Stimulated activated CD8-positive, alpha-beta memory T cell treated with anti-CD3 and anti-CD28 coated beads, Interleukin-4, amount 100 ng/mL, for 48 hours (primary cell): ENCODE measurements at places on chromosomes 2 and 18.

DNA sequence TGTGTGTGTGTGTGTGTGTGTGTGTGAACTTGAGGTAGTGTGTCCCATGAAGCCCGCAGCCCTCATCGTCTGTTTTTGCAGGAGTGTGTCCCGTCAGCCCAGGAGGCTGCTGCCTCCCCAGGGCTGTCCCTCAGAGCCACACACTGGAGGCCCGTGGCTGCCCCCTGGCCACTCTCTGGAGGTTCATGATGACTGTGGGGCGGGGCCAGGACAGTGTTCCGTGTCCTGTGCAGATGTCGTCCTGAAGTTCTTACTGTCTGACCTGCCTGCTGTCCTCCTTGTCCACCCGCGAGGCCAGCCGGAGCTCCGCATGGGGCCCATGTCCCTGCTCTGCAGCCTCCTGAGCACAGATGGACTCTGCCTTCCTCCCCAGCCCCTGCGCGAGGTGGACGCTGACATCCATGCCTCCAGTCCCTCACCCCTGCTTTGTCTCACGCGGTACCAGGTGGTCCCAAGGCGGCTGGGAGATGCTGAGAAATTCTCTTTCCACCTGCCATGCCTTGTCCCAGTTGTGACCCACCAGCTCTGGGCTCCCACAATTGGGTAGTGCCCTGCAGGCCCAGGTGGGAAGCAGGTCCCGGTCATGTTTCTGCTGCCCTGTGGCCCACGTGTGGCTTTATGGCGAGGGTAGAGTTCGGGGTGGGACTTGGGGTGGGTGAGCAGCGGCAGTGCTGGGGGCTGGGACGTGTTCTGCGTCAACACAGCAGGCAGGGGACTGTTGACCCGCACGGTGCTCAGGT is 92.8 kb downstream of the NFATC1 start:
- DNase-seq: no peak

DNA sequence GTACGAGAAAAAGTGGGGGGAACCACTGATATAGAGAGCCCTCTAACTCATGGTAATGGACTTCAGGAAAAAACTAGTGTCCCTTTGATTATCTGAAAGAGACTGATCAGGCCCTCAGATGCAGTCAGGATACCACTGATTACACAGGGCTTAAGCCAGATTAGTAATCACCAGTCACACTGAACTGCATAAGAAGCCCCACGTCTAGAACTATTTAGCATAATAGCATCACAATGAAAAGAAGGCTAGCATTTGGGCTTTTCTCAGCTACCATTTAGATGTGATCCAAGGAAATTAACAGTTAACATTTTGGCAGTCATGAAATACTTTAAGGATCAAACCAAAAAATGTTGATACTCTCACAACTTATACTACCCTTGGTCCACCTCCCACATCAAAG is 813.1 kb upstream of the POU3F3 start:
- DNase-seq: no peak

- DNase-seq: peak; percentile 46
These were observed 129.8 kb upstream of the CAB39 start for GRCh38 chr2:230582851-230583283.

GRCh38 chr2:164335947-164336346 is 285.3 kb downstream of the GRB14 start:
- no peak for DNase-seq

- DNase-seq: no peak
These were observed 72.3 kb upstream of the ATG16L1 start for GRCh38 chr2:233178994-233179847.

- DNase-seq: no peak
These were observed 768.4 kb downstream of the TDRD15 start for GRCh38 chr2:21892140-21892539.

DNA sequence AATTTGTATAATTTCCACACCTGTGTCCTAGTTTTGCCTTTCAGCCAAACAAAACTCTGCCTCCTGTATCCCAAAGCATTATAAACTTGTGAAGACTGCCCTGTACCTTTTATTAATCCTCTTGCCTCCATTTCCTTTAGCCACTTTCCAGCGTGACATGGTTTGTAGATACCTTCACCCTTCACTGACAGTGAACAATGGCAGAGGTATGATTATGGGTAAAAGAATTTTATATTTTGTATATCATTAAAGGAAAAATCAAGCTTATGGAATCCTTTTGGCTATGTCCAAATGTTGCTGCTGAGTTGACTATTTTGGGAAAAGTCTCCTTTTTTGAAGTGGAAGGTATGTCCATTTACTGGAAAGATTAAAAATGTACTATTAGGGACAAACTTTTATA is 251.7 kb downstream of the HNMT start:
- no peak for DNase-seq

GRCh38 chr2:235727174-235727573 is 233.3 kb downstream of the AGAP1 start:
- no peak for DNase-seq

DNA sequence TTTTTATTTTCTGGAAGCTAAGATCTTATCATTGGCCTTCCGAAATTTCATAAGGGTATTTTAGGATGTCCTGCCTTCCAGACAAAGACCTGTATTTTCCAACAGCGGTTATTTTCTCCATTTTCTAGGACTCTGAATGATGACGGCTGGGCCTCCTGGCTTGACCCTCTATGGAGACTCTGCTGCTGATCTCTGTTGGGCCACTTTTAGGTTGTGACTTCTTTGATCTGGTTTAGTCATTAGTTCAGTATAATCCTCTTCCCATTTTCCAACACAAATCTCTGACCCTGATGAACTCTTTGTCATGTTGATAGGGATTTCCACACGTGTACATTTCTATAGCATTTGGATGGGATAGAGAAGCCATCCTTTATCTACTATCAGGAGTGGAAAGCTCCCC is 93.7 kb downstream of the HS1BP3 start:
- DNase-seq: no peak

GRCh38 chr2:71932037-71932779 is 215.5 kb downstream of the CYP26B1 start:
- DNase-seq: peak; percentile 4

GRCh38 chr2:88866756-88867155 is 175.3 kb downstream of the RPIA start:
- DNase-seq: no peak

DNA sequence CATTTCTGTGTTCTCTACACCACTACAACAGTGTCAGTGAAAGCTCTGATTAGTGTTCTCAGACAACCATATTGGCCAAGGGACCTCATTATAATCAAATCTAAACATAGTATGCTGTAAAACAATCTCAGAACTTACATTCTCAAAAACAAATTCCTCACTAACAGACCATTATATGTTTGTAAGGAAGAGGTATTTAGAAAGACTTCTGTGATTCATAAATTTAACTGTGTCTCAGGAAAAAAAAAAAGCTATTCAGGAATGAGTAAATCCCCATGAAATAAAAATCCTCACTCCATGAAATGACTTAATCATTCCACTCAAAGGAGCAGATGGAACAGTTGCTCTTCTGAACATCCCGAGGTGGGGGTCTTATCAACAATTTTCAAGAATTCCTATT is 413.0 kb downstream of the CDH2 start:
- no peak for DNase-seq

GRCh38 chr18:62280786-62281185 is 44.3 kb upstream of the TNFRSF11A start:
- no peak for DNase-seq

- no peak for DNase-seq
These were observed 117.4 kb upstream of the NABP1 start for GRCh38 chr2:191560411-191560980.

GRCh38 chr2:47091118-47091517 is 64.0 kb downstream of the STPG4 start:
- no peak for DNase-seq

DNA sequence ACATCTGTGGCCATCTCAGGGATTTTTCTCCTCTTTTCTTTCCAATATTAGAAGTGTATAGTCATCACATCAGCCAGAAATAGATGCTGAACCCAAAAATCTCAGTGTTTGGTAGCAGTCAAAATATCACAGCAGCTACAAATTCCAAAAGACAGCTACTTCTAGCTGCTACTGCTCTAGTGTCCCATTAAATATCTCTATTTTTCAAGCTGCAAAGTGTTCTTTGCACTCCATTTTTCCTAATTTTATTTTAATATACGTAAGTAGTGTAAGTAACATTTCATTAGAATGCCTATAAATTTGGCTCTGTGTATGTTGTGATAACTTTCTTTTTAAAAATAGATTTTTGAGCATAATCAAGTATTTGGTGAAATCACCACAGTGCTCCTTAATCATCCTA is 967.3 kb downstream of the BCL11A start:
- no peak for DNase-seq

GRCh38 chr2:43285987-43286386 is 59.6 kb upstream of the ZFP36L2 start:
- no peak for DNase-seq

DNA sequence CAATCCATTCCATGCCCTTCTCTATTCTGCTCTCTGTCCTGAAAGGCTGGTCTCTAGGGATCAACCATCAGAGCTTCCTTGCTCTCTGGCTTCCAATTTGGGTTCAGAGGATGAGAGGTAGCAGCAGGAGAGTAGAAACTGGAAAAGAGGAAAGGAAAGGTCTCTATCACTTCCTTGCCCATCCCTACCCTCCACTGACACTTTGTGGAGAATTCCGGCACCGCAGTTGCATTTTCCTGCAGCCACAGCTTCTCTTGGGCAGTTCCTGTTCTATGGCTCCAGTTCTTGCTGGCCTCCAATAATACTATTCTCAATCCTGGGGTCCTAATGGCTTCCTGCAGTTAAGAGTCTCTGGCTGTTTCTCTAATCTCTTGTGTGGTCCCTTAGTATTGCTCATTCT is 13.3 kb upstream of the IMPACT start:
- DNase-seq: no peak

DNA sequence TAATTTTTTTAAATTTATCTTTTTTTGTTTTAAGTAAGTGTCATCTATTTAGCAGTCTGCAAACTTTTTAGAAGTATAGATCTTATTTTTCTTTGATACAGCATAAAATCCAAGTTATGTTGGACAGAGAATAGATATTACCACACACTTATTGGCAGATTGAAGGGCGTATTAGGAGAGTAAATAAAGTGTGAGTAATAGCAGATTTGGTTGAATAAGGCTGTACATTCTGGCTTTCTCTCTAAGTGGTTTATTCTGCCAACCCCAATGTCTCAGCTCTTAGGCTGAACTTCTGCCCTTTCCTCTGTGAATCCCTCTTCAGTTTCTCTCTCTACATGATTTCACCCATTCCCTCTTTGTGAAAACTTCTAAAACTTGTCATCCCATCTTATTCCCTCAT is 651.2 kb downstream of the DCC start:
- DNase-seq: no peak

GRCh38 chr2:29223851-29224692 is 108.9 kb downstream of the CLIP4 start:
- DNase-seq: no peak

GRCh38 chr2:164803776-164804466 is 37.7 kb downstream of the COBLL1 start:
- no peak for DNase-seq

- DNase-seq: no peak
These were observed 4.5 kb upstream of the MYOM1 start for GRCh38 chr18:3224223-3224622.

GRCh38 chr2:232339121-232340081 is 39.1 kb upstream of the ALPP start:
- no peak for DNase-seq

DNA sequence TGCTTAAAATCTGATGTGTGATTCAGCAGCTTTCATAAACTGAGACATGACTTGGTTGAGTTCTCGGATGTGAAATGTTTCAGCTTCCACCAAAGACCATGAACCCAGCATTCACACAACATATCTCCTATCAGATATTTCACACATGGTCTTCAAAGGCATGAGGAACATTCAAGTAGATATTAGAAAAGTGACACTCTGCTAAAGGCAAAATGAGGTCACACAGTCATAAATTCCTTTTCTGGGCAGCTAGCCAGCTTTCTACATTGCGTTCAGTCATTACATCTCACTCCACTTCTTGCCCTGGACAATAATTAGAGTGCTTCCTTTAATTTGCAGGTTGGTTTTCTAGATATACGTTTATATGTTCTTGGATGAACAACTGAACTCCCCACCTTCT is 96.7 kb downstream of the GAREM1 start:
- DNase-seq: no peak

- no peak for DNase-seq
These were observed 91.8 kb downstream of the SKA1 start for GRCh38 chr18:50466634-50467033.

- DNase-seq: no peak
These were observed 443.5 kb upstream of the SLC14A2 start for GRCh38 chr18:45171679-45172191.

GRCh38 chr2:145136702-145137101 is 616.8 kb upstream of the ZEB2 start:
- DNase-seq: no peak

- DNase-seq: no peak
These were observed 1274.5 kb upstream of the CRIM1 start for GRCh38 chr2:35081001-35081621.

GRCh38 chr2:107775211-107775610 is 51.5 kb upstream of the RGPD4 start:
- no peak for DNase-seq

DNA sequence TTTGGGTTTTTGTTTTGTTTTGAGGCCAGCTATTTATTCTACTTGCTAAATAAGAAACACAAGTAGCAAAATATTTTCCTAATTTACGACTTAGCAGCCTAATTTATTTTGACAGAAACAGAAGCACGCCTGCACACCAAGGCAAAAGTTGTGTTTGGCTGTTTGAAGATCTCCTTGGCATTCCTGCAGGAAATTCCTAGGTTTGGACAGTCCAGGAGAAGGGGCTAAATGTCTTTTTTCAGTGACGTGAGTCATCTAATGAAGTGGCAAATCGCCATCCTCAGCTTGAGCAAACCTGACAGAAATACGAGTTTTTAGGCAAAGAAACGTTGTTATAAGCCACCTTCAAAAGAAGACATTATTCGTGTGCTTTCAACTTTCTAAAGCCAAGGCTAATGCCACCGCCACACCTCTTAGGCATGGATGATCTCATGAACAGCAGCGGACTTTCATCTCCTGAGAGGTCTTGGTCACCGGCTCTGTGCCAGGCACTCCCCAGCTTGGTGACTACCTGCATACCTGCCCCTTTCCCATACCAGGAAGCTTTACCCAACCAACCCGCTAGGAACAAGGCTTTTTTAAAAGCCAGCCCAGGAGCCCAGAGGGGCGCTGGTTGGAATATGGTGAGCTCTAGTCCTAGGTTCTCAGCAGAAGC is 30.9 kb downstream of the STK39 start:
- no peak for DNase-seq

- DNase-seq: no peak
These were observed 98.7 kb downstream of the PLA2R1 start for GRCh38 chr2:159963700-159964099.

- DNase-seq: no peak
These were observed 36.5 kb downstream of the SLC25A52 start for GRCh38 chr18:31723990-31724711.

DNA sequence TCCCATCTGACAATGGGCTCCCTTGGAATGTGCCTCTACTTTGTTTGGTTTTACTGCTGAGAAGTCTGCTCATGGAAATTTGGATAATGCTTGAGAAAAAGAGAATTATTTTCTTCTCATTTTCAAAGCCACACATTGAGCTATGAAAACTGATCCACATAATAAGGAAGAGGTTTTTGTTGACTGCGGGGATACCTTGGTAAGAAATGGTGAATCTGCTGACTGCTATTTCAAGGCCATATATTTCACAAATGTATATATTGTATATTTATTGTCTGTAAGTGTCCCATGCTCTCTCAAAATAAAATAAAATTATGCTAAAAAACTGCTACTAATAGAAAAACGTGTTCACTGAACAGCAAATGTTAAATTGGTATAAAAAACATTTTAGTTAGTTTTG is 15.1 kb downstream of the SH3YL1 start:
- no peak for DNase-seq
